ENCODE measurements at places on chromosomes 13 and 19. TPM values are rescaled to one million over a fixed set of nuclear protein-coding genes. Genes with fewer than 3 reads are reported as not detected.

MISP gene
- not detected for total RNA-seq

ACTMAP gene
- 7.3 TPM for total RNA-seq

DNAJC15 gene
- 5.0 TPM for total RNA-seq

ZNF724 gene
- total RNA-seq = 11.3 TPM
